ENCODE measurements at places on chromosomes 2 and 18. TPM values are rescaled to one million over a fixed set of nuclear protein-coding genes. Genes with fewer than 3 reads are reported as not detected.

Gene KCNG2
- not detected for total RNA-seq

Gene SNORC
- total RNA-seq: 3.5 TPM

- no peak for DNase-seq
These were observed 3.0 kb upstream of the OTX1 start for GRCh38 chr2:63047321-63048279.

DNA sequence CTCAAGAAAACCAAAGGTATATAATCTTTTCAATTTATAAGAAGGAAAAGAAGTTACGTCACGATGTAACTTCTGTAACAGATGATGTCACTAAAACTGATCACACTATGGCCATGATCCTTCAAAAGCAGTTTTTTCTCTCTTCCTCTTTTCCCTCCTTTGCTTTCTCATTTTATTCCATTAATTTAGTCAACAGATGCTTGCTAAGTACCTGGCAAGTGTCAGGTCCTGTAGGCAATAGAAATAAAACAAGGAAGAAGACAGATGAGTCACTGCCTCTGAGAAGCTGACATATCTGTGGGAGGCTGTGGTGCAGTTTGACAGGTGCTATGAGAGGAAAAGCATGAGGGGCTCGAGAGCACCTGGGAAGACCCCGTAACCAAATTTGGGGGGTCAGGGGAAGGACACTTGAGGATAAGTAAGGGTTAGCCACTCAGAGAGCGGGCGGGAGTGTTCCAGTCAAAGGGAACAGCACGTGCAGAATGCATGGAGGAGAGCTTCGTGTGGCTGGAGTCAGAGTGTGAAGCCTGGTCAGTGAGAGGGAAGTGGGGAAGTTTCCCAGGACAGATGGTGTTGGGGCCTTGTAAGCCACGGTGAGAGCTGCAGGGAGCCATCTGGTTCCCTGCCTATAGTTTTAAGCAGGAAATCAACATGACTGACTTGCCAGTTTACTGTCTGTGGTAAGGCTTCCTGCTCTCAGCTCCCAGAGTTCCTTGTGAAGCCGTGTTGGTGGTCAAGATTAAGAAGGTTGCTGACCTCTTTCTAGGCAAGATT lies 198.8 kb upstream of the FOSL2 start:
- DNase-seq: no peak

- DNase-seq: no peak
These were observed 10.6 kb downstream of the HTRA2 start for GRCh38 chr2:74540291-74540690.

- DNase-seq: peak; percentile 35
These were observed 13.3 kb downstream of the CTDP1 start for GRCh38 chr18:79692886-79693285.

DNA sequence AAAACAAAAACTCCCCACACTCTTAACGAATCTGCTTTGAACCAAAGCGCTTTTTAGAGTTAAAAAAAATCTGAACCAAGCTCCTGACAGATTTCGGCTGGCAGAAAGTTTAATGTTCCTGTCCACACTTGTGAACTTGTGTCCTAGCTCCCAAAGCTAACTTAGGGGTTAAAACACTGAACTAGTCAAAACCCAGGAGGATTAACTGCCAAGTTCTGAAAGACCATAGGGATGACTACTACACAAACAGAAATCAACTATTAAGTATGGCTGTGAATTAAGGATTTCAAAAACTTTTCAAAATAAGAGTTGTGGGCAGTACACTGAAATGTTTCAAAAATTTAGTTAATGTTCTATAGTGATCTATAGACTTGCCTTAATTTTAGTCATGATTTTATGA lies 26.2 kb upstream of the CDKL4 start:
- no peak for DNase-seq

DNA sequence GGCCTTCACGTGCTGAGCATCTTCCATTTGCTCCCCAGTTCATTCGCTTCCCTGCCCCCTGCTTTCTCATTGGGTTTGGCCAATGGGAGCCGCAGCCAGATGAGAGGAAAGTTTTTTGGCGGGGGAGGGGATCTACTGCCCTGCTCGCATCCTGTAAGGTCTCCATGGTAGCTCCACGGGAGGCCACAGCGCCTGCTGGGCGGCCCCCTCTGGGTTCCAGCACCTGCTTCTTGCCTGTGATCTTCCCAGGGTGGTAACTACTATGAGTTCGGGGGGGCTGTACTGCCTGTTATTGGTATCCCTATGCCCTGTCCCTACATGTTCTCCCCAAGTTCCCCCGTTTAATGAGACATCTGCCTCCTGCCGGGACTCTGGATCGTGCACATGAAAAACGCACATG lies 57.2 kb downstream of the INPP5D start:
- no peak for DNase-seq

GRCh38 chr2:208556983-208557484 lies 150.4 kb downstream of the PTH2R start:
- no peak for DNase-seq

- no peak for DNase-seq
These were observed 35.5 kb downstream of the STAT1 start for GRCh38 chr2:190978389-190979053.

GRCh38 chr2:231583982-231584381 lies 8.7 kb upstream of the TEX44 start:
- DNase-seq: no peak

- DNase-seq: no peak
These were observed 611.7 kb upstream of the NETO1 start for GRCh38 chr18:73479477-73479876.

- DNase-seq: no peak
These were observed 774.3 kb upstream of the TMEFF2 start for GRCh38 chr2:192969055-192969454.

DNA sequence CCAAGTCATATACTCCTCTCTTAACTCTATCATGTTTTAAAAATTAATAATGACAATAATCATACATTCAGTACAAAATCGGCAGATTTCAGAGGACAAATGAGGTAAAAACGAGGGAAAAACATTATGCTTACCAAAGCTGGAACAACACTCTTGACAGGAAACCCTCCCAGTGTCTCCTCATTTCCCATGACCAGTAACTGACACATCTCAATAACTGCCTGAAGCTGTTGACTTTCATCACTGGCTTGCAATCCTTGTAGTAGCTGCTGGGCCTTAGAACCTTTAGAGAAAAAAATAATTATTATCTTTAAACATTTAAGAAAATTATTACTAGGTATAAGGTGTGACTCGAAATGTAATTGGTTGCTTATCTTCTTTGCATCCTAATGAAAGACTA lies 103.6 kb downstream of the TRIP12 start:
- no peak for DNase-seq

DNA sequence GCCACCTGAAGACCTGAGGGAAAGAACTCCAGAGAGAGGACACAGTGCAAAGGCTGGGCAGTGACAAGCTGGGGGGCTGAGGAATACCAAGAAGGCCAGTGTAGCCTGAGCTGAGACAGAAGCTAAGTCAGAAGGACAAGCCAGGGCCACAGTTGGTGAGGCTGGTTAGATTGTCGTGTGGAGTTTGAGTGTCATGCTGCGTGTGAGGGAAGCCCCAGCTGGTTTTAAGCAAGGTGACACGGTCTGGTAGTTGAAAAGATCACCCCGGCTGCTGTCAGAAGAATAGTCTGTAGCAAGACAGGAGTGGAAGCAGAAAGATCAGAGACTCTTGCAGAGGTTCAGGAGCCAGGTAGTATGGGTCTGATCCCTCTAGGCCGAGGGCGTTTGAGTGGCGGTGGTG lies 50.6 kb upstream of the RMDN2 start:
- DNase-seq: no peak

DNA sequence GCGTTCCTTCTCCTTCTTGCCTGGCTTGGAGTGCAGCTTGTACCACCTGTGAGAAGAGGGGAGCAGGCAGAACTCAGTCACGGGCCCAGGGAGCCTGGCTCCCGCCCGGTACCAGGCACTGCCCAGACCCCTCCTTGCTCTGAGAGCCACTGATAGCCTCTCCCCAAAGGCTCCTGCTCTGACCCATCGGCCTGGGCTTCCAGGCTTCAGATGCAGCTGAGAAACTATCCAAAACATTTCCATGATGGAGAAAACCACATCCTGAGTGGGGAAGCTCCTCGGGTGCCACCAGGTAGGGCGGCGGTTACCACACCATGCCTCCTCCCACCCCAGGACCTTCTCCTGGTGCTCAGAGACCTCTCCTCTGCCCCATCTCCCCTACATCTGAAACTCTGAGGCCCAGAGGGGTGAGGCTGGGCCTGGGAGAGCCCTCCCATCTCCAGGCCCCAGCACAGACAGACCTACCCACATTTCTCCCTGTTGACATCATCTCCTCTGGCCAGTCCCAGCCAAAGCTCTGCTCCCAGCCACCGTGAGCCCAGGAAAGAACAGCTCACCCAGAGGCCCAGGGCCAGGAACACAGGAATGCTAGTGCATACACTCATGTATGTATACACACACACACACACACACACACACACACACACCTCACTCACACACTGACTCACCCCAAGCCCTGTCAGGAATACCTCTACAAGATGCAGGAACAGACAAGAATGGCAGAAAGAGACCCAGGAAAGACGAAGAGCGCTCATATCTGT lies 17.9 kb upstream of the SFXN5 start:
- no peak for DNase-seq

- no peak for DNase-seq
These were observed 217.2 kb upstream of the PKDCC start for GRCh38 chr2:41830600-41830999.

GRCh38 chr18:76824754-76825153 lies 2.4 kb downstream of the ZNF236 start:
- no peak for DNase-seq

Measured in Peyer's patch (tissue), 4 donors.